ENCODE measurements at places on chromosomes 7 and 10. TPM values are rescaled to one million over a fixed set of nuclear protein-coding genes. Genes with fewer than 3 reads are reported as not detected.

DNA sequence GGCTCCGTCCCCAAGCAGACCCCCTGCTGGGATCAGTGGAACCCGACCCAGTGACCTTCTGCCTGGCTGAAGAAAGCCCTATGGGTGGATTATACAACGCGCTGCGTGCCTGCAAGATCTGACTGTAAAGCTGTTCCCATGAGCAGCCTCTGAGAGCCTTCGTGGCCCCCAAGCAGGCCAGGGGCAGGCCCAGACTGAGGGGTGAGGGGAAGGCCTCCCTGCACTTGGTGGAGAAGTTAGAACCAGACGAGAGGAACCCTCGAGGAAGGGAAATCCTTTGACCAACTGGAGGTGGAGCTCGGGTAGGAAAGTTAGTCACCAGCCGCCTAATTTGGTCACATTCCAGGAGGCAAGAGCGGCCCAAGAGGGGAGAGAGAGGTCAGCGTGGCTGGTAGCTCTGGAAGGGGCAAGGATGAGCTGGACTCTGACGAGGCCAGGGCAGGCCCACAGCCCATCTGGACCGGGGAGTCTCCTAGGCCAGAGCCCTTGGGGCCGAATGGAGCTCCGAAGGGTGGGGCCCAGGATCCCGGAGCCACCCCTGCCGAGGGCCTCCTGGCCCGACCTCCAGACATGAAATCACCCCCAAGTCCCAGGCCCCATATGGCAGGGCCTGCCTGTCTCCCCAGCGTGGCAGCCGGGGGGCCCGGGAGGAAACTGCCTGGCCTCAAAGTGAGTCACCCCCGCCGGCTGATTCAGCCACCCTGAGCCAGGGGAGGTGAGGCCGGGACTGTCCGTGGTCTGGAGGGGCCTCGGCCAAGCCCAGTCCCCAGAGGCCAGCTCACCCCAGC is 23.3 kb upstream of the PDGFA start:
- peak; percentile 96 for DNase-seq

DNA sequence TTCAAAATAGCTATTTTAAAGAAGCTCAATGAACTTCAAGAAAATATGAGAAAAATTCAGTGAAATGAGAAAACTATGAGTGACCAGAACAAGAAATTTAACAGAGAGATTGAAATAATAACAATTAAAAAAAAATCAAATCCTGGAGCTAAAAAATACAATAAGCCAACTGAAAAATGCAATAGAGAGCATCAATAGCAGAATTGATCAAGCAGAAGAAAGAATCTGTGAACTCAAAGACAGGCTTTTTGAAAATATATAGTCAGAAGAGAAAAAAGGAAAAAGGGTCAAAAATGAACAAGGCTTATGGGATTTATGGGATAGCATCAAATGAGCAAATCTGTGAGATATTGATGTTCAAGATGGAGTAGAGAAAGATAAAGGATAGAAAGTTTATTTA is 133.0 kb downstream of the OTUD1 start:
- DNase-seq, result no peak

DNA sequence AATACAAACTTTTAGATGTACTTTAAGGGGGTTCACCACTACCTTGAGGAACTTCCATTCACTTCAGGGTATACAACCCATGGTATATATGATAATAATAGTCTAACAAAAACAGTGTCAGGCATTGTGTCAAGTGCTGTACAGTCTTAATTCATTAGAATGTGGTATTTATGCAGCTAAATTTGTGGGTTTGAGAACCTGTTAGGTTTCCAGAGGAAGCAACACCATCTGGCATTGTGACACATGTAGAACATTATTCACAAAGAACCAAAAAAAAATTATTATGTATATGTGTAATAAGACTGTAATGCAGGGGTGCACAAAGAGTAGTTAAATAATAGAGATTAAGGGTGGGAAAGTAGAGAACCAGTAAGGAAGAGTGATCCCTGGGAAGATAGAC is 26.3 kb downstream of the TMEM60 start:
- no peak for DNase-seq

PCGF5 gene
- 28.8 TPM for total RNA-seq

Data from MG63 (cell line).